ENCODE measurements at places on chromosomes 2 and 18.

GRCh38 chr2:83689402-83689801 is 769.7 kb downstream of the SUCLG1 start:
- no peak for DNase-seq

GRCh38 chr2:159648643-159649042 is 32.3 kb upstream of the BAZ2B start:
- DNase-seq, result no peak

- no peak for DNase-seq
Observed at GRCh38 chr2:186605041-186605440, 15.2 kb downstream of the ITGAV start.

- no peak for DNase-seq
Observed at GRCh38 chr2:135299658-135300244, 231.3 kb downstream of the ZRANB3 start.

DNA sequence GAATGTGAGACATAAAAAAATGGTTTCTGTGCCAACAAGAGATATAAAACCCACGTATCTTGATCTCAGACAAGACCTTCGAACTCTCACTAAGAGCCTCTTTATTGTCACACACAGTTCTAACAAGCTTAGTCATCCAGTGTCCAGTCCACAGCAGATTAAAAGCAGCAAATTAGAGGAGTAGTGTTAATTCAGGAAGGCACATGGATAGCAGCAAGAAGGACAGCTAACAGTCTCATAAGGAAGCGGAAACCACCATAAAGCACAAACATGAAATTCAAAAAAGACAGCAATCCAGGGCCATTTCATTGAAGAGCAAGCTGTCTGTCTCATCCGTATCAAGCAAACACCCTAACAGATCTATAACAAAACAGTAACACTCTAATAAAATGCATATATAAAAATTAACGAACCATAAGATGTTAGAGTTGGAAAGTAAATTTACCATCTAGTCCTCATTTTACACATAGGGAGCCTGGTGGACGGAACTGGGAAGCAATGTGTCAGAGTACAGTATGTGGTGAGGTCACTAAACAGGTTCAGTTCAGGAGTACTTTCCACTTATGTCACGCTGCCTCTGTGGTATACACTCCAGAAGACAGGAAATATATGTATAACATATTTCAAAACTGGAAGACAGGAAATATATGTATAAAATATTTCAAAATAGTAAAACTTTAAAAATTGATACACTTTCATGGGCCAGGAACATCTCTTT is 18.3 kb downstream of the AAK1 start:
- DNase-seq, result no peak
